ENCODE measurements at places on chromosomes 13 and 19.
A peak's percentile ranks its signal among the peaks of the same experiment; 100 is the strongest.

DNA sequence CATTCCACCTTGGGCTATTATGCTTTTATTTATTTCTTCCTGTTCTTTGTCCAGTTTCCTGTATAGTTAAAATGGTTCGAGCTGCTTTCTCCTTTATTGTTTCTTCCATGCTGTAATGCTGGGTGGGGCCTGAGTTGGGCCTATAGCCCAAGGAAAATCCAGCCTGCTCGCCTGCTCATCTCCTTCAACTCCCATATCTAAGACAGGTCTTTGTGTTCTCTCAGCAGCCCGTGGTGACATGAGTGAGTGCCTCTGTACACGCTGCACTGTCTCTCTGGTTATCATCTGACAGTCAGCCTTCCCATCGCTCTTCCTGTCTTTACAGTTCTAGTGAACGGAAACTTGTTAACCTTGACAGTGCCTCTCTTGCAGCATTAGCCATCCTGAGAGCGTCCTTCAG lies 221.9 kb upstream of the SLC10A2 start:
- no peak for DNase-seq

DNA sequence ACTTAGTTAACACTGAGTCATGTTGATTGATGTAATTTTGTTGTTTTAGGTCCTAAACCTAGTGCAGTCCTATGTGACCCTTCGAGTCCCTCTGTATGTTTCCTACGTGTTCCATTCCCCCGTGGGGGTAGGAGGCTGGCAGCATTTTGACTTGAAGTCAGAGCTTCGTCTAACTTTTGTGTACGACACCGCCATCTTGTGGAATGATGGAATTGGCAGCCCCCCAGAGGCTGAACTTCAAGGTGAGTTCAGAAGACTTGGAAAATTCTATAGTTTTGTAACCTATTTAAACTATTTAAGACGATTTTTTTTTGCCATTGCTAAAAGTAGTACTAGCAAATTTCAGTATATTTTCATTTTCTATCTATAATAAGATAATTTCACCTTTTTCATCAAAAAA lies 117.9 kb downstream of the STOML3 start:
- peak; percentile 74 for DNase-seq

DNA sequence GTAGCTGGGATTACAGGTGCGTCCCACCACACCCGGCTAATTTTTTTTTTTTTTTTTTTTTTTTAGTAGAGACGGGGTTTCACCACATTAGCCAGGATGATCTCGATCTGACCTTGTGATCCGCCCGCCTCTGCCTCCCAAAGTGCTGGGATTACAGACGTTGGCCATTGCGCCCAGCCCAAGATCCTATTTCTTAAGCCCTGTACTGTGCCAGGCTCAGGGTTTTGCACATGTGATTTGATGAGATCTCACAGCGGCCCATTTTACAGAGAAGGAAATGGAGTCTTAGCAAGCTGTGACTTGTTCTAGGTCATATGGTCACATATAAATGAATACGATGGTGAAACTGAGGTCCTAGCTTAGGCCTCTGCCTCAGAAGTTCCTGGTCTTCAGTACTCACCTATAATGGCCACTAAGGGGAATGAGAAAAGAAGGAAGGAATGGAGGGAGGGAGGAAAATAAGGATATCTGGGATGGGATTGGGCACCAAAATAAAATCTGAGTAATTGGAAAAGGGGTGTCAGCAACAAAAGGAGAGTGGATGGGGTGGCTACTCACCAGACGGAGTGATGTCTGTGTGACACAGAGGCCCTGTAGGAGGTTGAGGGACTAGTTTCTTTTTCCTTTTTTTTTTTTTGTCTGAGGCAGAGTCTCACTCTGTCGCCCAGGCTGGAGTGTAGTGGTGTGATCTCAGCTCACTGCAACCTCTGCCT lies 1.3 kb downstream of the OSCAR start:
- DNase-seq: no peak

GRCh38 chr13:62512194-62513141 lies 1096.8 kb upstream of the PCDH20 start:
- peak; percentile 60 for DNase-seq

DNA sequence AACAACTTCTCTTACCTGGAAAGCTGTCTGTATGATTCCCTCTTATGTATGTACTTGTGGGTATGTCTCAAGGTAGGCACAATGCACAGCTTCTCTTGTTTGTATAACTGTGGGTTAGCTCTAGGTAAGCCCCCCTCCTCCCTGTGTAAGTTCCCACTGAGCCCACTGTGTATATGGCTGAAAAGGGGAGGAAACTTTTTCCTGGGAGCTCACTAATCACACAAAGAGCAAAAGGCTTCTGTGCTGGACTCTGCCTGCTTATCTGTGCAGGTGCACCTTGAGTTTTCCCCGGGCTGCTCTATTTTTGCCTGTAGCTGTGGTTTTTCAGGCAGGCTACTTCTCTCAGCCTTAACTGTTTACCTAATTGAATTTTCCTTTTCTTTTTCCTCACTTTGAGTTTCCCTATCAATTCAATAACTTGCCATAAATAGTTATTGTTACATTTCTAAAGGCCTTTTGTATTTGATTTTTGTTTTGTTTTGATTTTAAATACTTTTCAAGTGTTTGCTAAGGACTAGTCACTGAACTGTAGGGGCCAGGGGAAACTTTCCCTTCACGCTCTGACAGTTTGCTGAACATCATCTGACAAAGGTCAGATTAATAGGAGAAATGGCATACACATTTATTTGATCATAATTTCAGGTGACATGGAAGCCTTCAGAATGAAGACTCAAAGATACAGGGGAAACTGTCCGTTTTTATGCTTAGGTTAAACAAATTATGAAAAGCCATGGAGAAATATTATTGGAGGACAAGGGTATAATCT lies 423.5 kb upstream of the ATXN8OS start:
- DNase-seq: no peak

DNA sequence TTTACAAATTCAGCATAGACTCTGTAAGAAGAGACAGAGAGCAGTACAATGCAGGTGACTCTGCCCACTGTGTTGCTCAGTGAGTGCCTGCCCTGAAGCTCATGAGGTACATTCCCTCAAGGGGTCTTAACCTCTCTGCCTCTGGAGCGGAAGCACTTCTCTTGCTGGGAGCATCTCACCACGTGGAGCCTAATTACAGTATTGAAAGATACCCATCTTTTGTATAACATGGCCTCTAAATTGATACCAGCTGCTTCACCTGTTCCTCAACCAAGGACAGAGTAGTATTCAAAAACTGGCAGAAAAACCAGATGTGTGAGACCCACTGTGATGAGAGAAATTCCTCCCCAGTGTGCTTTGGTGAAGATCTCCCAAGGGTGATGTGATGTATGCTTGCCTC lies 77.1 kb downstream of the SACS start:
- DNase-seq: no peak

- peak; percentile 53 for DNase-seq
Measured at GRCh38 chr13:23921451-23921888, 24.2 kb upstream of the C1QTNF9B start.
